Adipocyte (in vitro differentiated cells): ENCODE measurements at places on chromosomes 16 and 17.

DNA sequence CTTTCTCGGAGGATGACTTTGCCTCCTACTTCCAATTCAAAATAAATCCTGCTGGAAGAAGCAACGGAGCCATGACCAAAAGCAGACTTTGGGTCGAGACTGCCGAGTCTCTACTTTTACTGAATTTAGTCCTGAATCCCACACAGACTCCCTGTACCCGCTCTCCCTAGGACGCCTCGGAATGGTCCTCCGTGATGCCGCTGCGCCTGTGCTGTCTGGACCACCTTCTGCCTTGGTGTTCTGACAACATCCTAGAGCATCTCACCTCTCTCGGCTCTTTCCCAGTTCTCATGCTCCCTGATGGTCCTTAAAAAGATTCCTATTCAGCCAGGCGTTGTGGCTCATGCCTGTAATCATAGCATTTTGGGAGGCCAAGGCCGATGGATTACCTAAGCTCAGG, 181.1 kb upstream of the HSBP1 start:
- no peak for DNase-seq

GRCh38 chr17:48960834-48961515, 7.4 kb downstream of the GIP start:
- peak; percentile 44 for DNase-seq

GRCh38 chr17:48378238-48378637, 51.8 kb downstream of the SKAP1 start:
- no peak for DNase-seq

GRCh38 chr16:53766304-53767016, 62.5 kb downstream of the FTO start:
- no peak for DNase-seq

DNA sequence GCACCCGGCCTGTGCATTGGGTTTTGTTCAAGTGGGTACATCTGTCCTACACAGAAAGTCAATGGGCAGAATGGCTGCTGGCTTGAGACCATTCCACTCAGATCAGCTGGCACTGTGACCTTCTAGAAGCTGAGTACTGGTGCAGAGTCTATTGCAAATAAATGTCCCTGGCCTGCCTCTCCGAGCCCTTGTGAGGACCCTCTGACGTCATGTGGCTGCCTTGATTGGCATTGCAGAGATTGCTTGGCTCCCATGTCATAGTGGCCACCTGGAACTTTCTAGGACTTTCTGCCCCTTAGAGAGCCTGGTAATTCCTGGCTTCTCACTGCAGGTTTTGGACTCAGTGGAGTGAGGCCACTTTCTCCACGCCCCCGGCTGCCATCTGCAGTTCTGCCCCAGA, 211.3 kb downstream of the ENGASE start:
- DNase-seq, result no peak

- no peak for DNase-seq
Measured at GRCh38 chr16:53234836-53235235, 180.0 kb downstream of the CHD9 start.

DNA sequence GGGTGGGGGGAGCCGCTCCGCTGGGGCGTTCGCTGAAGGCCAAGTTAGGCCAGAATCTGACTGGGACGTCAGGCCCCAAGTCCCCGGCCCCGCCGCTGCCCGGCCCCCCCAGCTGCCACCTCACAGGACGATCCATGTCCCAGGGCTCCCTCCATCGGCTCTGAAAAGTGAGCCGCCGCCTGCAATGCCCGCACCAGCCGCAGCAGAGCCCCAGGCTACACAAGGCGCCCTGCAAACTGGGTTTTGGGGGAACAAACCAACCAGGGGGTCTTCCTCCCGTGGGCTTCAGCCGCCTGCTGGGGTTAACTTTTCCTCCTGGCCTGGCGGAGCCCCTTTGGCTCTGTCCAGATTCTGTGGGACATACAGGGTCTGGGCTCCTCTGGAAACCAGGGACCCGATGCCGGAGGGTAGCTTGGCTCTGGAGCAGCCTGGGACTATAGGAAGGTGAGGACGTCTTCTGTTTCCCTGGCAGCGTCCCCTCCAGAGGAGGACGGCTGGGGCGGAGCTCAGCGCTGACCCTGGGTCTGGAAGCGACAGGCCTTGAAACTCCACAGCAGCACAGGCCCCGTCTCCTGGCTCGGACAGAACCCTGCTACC, 835 bp downstream of the NME4 start:
- peak; percentile 82 for DNase-seq

DNA sequence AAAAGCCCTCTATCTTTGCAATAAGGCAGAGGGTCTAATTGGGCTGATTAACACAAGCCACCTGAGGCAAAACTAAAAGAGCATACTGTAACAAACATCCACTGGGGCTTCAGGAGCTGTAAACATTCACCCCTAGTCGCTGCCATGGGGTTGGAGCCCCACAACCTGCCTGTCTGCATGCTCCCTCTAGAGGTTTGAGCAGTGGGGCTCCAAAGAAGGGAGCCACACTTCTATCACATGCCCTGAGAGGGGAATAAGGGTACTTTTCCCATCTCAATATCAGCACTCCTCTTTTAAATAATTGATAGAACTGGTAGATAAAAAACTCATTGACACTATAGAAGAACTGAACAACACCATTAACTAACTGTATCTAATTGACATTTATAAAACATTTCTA, 130.1 kb upstream of the COX10 start:
- no peak for DNase-seq

GRCh38 chr16:47995354-47995753, 160.4 kb downstream of the ABCC12 start:
- no peak for DNase-seq

- no peak for DNase-seq
Measured at GRCh38 chr17:80969030-80969673, 22.5 kb upstream of the CHMP6 start.

- no peak for DNase-seq
Measured at GRCh38 chr17:76111956-76112355, 8.4 kb upstream of the EXOC7 start.

DNA sequence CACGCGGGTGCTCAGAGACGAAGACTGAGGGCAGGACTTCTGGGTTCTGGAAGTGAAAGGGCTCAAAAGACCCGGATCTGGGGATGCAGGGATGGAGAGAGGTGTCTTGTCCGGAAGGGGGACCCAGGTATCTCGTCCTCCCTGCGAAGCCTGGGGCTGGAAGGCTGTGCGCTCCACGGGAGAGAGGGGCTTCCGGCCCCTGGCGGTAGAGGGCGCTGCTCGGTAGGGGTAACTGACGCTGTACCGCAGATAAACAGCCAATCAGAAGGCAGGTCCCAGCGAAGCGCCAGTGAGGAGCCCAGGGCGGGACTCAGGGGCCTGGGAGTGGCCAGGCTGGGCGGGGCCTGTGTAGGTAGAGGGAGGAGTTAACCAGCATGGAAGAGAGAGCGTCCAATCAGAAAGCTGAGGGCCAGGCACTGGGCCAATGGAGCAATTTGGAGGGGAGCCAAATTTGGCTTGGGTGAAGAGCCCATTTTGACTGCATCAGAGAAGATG, 804 bp downstream of the TGFB1I1 start:
- DNase-seq, result peak; percentile 89
